ENCODE measurements at places on chromosomes 16 and 17.

GRCh38 chr17:75691801-75692626 is 24.9 kb downstream of the SAP30BP start:
- DNase-seq = no peak

- DNase-seq = no peak
Observed at GRCh38 chr16:88510091-88510994, 57.3 kb downstream of the ZFPM1 start.

GRCh38 chr17:59504821-59505220 is 60.6 kb upstream of the DHX40 start:
- no peak for DNase-seq

- no peak for DNase-seq
Observed at GRCh38 chr16:55390630-55391237, 66.7 kb downstream of the IRX6 start.

GRCh38 chr17:64277831-64278562 is 14.9 kb upstream of the TEX2 start:
- no peak for DNase-seq

DNA sequence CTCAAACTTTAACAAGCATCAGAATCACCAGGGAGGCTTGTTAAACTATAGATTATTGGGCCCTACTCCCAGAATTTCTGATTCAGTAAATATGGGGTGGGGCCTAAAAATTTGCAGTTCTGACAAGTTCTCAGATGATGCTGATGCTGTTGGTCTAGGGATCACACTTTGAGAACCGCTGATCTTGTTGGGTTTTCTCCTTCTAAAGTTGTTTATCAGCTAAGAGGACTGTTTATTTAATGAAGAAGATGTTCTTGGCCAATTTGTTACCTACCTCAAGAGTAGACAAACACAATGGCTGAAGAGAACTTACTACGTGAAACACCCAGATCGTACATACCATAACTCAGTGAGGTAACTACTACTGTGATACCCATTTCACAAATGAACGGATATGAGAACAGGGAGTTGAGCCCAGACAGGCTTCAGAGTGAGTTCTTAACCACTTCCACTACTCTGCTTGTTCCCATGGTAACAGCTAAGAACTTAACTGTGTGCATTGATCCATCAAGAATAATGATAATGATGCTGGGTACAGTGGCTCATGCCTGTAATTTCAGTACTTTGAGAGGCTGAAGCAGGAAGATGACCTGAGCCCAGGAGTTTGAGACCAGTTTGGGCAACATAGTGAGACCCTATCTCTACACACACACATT is 85.3 kb upstream of the NSRP1 start:
- no peak for DNase-seq

GRCh38 chr17:78174346-78174869 is 6.0 kb downstream of the SYNGR2 start:
- no peak for DNase-seq

GRCh38 chr16:77856438-77857160 is 68.2 kb downstream of the VAT1L start:
- no peak for DNase-seq

DNA sequence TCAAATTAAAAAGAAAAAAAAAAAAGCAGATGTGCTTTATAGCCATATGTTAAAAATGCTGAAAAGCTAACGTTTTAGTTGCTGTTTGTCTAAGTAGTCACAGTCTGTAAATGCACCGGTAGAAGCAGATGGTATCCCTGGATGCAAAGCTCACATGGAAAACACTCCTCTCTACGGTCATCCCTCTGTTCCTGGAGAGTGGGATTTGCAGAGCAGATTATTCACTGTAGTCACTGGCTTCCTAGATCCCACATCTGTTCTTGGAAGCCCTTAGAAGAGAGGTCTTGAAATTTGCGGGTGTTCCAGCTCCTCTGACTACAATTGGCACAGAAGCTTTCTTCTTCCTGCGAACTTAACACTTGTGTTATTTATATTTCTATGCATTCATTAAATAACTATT is 186.6 kb downstream of the PMP22 start:
- no peak for DNase-seq

GRCh38 chr16:86011532-86011931 is 112.6 kb downstream of the IRF8 start:
- DNase-seq = no peak

DNA sequence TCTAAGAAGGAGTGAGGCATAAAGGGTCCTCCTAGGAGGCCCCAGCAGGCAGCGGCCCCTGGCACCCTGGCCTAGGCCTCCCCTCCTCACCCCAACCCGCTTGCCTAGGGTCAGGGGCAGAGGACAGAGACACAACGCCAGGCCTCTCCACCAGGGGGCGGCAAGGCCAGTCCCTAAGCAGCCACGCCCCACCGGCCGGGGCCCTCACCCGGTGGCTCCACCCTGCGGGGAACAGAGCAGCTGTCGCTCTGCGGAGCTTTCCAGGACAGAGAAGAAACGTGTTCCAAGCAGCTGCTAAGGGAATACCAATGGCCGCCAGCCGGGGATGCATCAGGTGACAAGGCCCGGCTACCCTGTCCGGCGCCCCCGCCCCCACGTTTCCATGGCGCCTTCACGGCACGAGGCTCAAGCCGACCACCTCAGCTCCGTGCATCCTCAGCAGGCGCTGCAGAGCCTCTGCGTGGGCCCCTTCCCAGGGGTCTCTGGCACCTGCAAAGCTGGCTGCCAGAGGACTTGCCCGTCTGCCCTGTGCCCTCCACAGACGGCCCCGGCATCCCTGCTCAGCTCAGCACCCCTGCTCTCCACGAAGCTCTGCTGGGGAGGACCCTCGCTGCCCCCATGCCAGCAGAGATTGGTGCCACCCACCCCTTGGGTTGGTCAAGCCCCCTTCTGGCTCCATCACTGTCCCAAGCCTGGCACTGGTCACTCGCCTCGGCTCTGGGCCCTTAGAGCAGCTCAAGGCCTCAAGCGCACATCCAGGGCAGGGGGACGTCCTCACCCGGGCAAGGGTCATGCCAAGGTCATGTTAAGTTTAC is 5.6 kb downstream of the ZNF598 start:
- peak; percentile 82 for DNase-seq

DNA sequence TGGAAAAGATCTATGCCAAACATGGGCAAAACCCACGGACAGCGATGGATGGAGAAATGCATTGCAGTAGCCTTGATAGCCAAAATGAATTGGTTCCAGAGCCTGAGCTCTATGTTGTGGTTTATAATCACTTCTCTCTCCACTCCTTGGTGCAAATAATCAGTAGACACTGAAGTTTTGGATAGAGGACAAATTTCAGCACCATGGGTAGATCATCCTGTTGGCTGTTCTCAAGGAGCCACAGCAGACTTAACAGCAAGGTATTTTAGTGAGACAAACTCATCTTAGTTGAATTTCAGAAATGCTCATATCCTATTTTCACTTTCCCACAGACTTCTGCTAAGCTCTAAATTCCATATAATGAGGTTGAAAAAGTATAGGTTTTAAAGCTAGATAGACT is 88.3 kb upstream of the CCL1 start:
- no peak for DNase-seq

- DNase-seq = no peak
Observed at GRCh38 chr16:49419862-49420261, 46.3 kb downstream of the C16orf78 start.

DNA sequence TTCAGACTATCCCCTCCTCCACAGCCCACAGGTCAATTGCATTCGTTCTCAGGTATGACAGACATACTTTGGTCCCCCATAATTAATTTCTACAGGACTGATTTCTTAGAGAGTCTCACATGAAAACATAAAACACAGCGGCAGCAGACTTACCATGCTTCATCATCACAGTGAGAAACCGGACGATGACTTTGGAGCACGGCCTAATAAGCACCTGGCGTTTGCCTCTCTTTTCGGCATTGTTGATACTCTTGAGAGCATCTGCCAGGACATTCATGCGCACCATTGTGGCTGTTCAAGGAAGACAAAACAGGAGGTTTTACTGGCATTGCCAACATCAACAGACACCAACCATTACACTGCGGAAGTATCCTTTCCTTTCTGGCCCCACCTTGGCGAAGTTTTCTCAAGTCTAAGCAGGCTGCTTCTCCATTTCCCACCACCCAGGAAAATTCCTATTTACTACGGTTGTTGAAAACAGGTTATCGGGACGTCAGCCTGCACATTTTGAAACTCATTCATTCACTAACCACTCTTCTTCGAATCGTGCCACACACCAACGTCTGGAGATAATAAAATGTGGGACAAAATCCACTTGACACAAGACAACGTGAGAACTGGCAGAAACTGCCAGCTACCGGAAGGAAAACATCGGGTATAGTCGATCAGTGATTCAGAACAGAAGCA is 1.2 kb downstream of the RPS15A start:
- DNase-seq = no peak

Measured in fibroblast of skin of right biceps (primary cell).